ENCODE measurements at places on chromosomes 3 and 15.

- no peak for DNase-seq
Observed at GRCh38 chr3:194056731-194057415, 79.1 kb upstream of the HES1 start.

GRCh38 chr3:197376020-197376419 lies 77.6 kb upstream of the DLG1 start:
- DNase-seq: no peak

- no peak for DNase-seq
Observed at GRCh38 chr3:150775001-150775599, 12.1 kb upstream of the SIAH2 start.

DNA sequence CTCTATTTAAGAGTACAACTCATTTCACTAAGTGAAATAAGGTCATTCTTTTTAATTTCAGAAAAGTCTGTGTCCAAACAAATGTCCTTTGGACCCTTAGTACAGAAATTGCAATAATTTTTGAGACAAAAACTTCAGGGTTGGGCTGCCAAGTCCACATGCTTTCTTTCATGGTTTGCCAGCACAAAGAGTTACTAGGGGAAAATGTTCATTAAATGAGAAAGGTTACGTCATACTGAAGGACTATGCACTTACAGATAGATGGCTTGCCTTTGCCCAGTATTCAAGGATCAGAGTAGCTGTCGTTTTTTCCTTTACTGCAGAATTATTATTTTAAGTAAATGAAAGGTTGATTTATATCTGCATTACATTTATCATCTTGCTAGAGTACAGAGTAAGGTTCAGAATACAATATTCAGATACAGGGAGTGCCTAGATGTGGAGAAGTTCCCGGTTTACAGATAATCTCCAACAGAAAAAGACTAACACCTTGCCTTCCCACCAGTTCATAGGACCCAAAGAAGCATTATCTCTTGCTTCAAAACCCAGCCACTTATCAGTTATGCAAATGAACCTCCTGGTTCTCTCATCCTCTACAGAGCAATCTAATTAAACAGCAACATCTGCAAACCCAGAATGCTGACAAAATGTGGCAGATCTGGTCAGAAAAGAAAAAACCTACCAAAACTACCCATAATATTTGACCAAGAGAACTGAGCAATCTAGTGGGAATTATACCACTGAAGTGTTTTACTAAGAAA lies 179.3 kb downstream of the FRMD5 start:
- DNase-seq: no peak

- DNase-seq: peak; percentile 63
Observed at GRCh38 chr3:118882353-118882947, 152.2 kb downstream of the IGSF11 start.

DNA sequence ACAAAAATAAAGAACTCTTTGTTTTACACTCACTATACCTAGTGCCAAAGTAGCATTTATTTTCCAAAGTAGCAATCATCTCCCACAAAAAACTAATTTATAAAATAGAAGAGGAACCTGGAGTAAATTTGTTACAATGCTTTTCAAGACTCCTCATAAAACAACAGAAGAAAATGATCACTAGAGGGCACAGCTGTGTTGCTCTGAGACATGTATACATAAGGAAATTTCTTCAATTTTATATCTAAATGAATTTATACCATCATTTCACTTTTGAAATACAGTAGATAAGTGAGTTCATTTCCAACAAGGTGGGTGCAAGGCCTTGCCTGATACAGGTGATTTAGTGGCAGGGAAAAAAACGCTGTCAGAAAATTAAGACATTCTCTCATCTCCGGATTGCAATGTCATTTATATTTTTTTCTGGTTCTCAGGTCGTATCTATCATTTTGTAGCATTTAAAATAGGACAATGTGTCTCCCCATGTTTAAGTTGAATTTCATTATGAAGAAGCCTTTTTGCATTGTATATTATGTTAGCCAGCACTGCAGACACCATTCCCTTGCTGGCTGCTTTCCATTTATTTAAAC lies 25.3 kb upstream of the ARHGEF26 start:
- DNase-seq: peak; percentile 20

DNA sequence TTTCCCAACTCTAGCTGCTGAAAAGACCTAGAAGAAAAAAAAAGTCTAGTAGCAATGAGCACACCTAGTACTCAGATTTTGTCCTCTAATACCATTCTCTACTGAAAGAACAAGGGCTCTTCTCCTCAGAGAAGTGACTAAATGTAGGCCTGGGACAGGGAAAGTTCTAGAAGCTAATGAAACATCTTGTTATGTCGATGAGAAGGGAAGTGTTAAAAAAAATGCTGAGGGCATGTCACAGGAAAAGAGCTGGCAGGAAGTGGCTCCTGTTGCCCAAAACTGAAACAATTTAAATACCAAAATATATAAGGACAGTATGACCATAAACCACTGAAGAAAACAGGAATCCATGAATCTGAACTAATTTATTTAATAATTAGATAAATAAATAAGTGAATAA lies 581.4 kb upstream of the TBL1XR1 start:
- peak; percentile 65 for DNase-seq

GRCh38 chr3:116112696-116113095 lies 332.6 kb downstream of the LSAMP start:
- no peak for DNase-seq

GRCh38 chr3:143330296-143330868 lies 210.8 kb downstream of the CHST2 start:
- no peak for DNase-seq

Measured in AML-193 (cell line).